ENCODE measurements at places on chromosomes 16 and 17. TPM values are rescaled to one million over a fixed set of nuclear protein-coding genes. Genes with fewer than 3 reads are reported as not detected.
A peak's percentile ranks its signal among the peaks of the same experiment; 100 is the strongest.

Gene TPSG1
- total RNA-seq, result not detected

Gene NLGN2
- total RNA-seq, result 6.5 TPM

Gene ENPP7
- total RNA-seq, result not detected

Gene MAPT
- total RNA-seq, result 42.2 TPM

Gene DOC2A
- 0.82 TPM for total RNA-seq

Gene KRTAP3-1
- not detected for total RNA-seq

Gene GRAPL
- 1.0 TPM for total RNA-seq

Gene MYOCD
- total RNA-seq, result 35.7 TPM

Gene RND2
- 0.82 TPM for total RNA-seq

Gene FBXO39
- not detected for total RNA-seq

DNA sequence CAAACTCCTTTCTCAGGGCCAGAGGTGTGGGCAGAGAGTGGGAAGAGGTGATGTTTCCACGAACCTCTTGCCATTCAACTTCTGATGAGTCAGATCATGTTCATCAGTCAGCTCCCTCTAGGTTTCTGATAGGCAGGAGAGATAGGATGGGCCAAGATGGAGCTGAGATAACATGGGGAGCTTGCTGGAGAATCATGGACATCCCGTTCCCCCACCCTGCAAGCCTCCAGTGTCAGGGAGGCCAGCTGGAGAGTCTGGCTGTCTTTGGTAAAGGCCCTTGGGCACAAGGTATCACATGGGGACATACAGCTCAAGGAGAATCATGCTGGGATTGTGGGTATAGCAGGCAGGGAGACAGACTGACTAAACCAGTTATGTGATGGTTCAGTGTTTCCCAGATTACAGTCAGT is 136.0 kb upstream of the IRX3 start:
- DNase-seq, result no peak

GRCh38 chr16:47660540-47660939 is 199.4 kb downstream of the PHKB start:
- DNase-seq, result no peak

- no peak for DNase-seq
Observed at GRCh38 chr17:69451416-69452394, 37.2 kb downstream of the MAP2K6 start.

DNA sequence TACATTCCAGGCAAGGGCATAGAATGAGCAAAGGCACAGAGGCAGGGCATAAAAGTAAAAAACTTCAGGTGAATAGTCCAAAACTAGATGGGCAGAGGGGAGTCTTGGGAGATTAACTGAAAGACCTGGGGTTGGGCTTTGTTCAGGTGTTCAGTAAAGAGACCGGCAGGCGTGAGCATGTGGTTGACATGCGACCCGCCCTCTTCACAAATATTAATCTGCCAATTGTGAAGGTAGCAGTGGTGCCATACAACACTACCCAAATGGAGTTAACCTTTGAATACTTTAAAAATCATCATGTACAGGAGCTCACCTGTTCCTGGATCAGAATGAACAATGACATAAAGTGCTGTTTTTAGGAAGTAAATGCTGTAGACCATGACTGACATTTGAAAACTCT is 225.5 kb downstream of the LGALS9B start:
- no peak for DNase-seq

- DNase-seq, result no peak
Observed at GRCh38 chr17:51397361-51398127, 137.2 kb downstream of the UTP18 start.

- DNase-seq, result no peak
Observed at GRCh38 chr16:73011926-73012325, 36.0 kb downstream of the ZFHX3 start.

GRCh38 chr16:61780161-61780560 is 256.1 kb downstream of the CDH8 start:
- DNase-seq, result no peak

GRCh38 chr17:67759355-67760171 is 41.8 kb downstream of the NOL11 start:
- DNase-seq, result peak; percentile 47

DNA sequence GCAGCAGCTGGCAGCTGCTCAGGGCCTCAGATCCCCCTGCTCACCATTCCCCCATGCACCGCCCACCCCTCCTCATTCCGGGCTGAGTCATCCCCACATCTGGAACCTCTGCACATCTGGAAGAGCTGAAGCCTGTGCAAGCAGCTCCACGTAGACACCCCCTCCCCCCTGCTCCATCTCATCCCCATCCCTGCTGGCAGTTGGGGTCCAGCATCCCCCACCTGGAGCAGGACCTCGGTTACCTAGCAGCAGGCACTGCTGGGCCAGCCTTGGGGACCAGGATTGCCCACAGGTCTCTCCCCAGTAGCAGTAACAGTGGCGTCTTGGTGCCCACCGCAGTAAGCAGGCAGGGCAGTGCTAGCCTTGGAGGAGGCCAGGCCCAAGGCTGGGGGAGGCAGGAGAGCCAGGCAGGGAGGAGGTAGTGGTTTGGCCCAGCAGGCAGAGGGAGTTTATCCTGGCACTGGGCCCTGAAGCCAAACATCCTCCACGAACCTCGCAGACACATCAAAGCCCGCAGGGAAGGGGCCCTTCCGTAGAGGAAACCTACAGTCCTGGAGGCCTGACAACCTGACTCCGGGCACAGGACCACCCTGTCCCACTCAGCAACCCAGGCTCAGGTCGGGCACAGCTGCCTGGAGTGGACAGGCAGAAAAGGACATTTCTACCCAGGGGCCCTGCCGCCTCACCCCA is 7.7 kb upstream of the TMEM92 start:
- DNase-seq, result peak; percentile 48

GRCh38 chr16:46607529-46607928 is 13.7 kb downstream of the SHCBP1 start:
- DNase-seq, result no peak

GRCh38 chr17:15492186-15492585 is 24.8 kb upstream of the CDRT4 start:
- DNase-seq, result no peak

DNA sequence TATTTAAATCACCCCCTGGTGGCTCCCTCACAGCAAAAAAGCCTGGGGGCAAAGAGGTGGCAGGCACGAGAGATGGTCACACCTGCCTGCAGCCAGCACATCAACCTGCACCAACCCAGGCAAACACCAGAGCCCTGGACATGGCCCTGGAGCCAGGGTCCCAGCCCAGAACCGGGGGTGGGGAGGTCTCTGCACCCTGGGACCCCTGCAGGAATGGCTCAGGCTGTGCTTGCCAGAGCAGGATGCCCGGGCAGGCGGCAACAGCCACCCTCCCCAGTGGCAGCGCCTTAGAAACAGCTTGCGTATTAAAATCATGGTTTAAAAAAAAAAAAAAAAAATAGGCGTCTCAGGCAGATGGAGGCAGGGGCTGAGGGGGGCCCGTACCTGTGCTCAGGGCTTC is 16.2 kb downstream of the MYBBP1A start:
- DNase-seq, result no peak

- no peak for DNase-seq
Observed at GRCh38 chr16:49452578-49452977, 79.0 kb downstream of the C16orf78 start.

- DNase-seq, result peak; percentile 79
Observed at GRCh38 chr16:50282010-50282538, 15.7 kb downstream of the ADCY7 start.

- peak; percentile 9 for DNase-seq
Observed at GRCh38 chr17:28871056-28871579, 16.3 kb downstream of the ERAL1 start.

- peak; percentile 74 for DNase-seq
Observed at GRCh38 chr17:47850692-47851573, at the start of gene SP6. Gene SP6, minus strand, starts transcription at chr17:47851163. Its CDS starts 2,734 bp downstream, at chr17:47848429.

DNA sequence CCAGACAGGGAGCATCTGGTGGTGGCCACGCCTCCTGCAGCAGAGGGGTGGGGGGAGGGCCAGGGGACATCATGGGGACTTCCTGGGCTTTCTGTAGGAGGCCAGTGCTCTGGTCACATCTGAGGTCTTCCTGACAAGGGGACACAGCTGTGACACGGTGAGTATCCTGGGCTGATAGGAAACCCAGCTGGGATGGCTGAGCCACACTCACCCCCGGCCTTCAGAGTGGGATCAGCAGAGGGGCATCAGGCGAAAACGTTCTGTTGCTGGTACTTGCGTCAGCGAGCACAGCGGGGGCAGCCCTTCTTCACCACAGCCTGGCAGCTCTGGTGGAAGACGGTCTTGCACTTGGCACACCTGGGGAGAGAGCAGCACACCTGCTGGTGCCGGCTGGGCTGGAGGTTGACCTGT is 122.9 kb upstream of the SMURF2 start:
- no peak for DNase-seq

DNA sequence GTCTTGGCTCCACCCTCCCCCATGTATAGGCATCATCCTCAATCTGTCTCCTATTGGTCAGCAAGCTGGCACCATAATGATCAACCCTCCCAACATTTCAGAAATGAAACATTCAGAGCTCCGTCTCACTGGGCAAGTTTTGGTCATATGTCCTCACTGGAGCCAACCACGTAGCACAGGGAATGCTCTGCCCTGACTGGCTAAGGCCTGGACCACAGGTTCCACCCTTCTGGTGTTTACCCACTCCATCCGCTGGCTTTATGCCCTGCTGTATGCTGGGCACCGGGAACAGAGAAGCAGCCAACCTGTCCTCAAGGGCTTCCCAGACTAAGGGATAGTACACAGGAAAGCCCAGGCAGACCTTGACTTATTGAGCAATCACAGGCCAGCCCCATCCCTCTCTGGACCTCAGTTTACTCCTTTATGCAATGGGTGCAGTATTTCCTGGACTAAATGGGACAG is 20.5 kb downstream of the MYO15A start:
- DNase-seq, result no peak

GRCh38 chr17:66938656-66939055 is 25.9 kb upstream of the CACNG4 start:
- no peak for DNase-seq

GRCh38 chr16:85613604-85614337 is 649 bp downstream of the GSE1 start:
- DNase-seq, result peak; percentile 82

GRCh38 chr16:69324585-69325253 is 5.7 kb downstream of the PDF start:
- DNase-seq, result no peak

DNA sequence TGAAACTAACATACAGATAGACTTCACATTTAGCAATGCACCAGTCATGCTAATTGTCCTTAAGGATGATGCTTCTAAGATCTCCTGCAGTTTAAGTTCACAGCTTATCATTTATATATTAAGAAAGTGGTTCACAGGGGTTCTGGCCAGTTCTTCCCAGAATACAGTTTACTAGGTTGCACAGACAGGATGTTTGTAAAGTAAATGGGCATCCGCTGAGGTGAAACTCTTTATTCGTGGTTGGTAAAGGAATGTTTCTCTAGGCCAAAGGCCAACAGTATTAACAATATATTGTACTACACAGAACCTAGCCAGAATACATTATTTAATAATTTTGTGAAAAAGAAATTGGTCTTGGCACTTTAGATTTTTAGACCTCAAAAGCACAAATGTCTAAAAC is 1427.3 kb downstream of the CDH8 start:
- DNase-seq, result no peak

DNA sequence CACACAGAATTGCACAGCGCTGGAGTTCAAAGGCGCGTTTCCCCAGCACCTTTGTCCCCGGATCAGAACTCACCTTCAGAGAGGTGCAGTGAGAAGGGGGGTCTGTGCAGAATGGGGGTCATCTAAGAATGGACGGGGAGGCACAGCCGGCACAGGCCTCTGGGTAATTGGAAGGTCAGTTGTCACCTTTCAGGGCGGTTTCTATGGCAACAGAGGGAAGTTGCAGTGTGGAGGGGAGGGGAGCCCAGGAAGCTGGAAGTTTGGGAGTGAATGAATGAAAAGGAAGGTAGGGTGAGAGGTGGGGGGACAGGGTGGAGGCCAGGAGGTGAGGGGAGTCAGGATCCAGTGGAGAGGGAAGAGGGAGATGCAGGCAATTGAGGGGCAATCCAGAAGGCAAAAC is 12.4 kb upstream of the KCNG4 start:
- no peak for DNase-seq

GRCh38 chr17:82282239-82283207 is 9.0 kb upstream of the CSNK1D start:
- no peak for DNase-seq

- DNase-seq, result no peak
Observed at GRCh38 chr17:55296171-55296695, 31.5 kb downstream of the HLF start.

Data from left ventricle myocardium superior (tissue), 1 donor.